ENCODE measurements at places on chromosomes 7 and 10.
A peak's percentile ranks its signal among the peaks of the same experiment; 100 is the strongest.

DNA sequence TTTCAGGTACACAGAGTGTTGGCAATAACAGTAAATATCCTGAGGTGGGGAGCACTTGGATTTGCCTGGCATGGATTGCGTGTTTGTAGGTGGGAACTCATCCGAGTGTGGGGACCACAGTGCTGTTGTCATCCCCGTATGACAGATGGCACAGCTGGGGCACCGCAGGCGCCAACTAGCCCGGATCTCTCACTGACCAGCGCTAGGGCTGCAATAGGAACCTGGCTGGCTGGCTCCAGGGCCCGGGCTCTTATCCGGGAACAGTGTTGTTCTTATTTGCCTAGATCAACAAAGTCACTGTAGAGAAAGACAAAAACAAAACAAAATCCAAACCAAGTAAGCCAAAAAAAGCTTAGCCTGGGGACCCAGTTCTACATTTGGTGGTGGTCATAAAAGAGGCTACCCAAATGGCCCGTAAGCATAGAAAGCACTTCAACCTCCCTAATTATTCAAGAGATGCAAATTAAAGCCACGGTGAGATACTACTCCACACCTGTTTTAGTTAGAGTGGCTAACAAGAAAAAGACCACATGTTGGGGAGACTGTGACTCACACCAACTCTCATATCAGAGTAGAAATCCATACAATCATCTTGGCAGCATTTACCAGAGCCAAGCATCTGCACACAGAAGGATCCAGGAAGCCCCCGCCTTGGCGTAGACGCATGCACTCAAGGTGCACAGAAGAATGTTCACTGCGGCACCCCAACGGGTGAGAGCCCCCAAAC lies 27.2 kb upstream of the PFKFB3 start:
- DNase-seq: no peak

GRCh38 chr10:122458693-122459092 lies 2.7 kb upstream of the HTRA1 start:
- no peak for DNase-seq

GRCh38 chr10:97571622-97572021 lies 957 bp upstream of the ANKRD2 start:
- DNase-seq: no peak

DNA sequence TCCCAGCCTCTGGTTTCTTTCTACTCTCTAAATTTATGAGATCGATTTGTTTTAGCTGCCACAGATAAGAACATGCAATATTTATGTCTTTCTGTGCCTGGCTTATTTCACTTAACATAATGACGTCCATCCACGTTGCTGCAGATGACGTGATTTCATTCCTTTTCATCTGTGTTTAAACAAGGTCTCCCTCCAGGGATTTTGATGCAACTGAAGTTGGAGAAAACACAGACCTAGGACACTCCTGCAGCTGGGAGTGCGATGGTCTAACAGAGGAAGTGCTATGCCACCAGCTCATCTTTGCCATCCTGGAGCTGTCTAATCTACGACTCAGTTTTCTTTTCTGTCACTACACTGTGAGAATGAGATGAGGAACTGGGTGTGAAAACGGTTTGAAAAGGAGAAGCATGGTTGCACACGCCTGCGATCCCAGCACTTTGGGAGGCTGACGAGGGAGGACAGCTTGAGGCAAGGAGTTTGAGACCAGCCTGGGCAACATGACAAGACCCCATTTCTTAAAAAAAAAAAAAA lies 1.5 kb upstream of the KCTD7 start:
- DNase-seq: no peak

DNA sequence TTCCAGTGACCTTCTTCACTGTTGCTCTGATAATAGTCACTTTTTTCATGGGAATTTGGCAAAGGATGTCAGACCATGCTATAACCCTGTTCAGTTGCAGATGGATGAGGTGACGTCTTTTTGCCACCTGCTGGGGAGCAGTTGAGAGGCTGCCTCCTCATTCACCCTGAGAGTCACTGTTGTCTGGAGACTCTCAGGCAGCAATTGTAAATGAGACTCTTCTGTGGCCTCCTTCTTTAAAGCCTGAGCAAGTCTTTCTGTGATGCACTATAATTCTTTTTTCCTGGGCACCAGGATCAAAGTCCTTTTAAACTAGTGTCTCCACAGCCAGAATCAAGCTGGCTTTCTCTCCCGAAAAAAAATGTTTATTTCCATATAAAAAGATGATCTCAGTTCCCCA lies 345.1 kb downstream of the ARL4A start:
- no peak for DNase-seq

DNA sequence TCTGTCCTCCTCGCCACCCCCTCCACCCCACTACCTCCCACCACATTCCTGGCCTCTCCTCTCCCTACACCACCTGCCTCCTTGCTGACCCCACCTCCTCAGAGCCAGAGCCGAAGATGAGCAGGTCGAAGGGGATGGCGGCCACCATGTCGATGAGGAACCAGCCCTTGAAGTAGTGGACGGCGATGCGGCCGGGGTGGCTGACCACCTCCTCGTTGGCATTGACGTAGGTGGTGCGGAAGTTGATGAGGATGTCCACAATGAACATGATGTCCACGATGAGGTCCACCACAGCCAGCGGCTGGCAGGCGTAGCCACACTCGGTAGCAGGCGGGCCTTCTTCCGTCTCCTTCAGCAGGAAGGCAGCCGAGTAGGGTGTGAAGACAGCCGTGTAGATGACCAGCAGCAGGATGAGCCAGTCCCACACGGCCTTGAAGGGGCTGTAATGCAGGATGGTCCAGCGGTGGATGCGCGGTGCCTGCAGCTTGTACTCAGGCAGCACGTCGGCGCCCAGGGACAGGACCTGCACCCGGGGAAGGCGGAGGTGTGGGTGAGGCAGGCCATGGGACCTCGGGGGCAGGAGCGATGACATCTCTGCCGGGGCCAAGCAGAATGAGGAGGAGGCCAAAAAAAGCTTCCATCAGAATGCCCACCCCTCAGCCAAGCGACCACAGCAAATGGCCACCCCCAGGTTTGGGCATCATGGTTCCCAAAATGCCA lies 25.6 kb downstream of the KCNH2 start:
- no peak for DNase-seq

DNA sequence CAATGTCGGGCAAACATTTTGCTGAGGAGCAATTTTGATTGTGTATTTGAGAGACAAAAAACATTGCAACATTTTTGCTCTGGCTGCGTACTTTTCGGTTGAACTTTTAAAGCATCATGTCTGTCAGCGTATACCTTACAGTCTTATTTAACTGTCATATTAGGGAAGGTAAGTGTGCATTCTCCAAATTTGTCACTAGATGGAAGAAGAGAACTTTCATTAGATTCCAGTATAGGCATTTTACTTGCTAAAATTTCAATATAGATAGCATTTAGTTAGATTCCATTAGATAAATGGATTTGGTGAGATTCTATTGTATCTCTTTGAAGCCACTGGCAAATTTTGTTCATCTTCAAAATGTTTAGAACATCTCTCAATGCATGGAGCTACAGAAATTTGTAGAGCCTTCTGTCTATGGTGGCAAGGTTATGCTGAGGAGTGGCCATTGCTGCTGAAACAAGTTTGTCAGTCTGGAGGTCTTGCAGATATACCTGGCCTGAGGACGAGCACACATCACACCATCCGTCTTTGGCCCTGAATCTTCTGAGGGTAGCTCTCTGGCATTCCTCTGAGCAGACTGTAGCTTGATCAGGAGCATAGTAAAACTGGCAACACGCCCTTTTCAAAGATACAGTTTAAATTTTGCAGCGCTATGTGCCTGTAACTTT lies 437.5 kb upstream of the MBL2 start:
- no peak for DNase-seq

GRCh38 chr7:99638731-99639130 lies 22.0 kb downstream of the ZSCAN25 start:
- no peak for DNase-seq

GRCh38 chr10:74071157-74071556 lies 73.2 kb downstream of the VCL start:
- no peak for DNase-seq

DNA sequence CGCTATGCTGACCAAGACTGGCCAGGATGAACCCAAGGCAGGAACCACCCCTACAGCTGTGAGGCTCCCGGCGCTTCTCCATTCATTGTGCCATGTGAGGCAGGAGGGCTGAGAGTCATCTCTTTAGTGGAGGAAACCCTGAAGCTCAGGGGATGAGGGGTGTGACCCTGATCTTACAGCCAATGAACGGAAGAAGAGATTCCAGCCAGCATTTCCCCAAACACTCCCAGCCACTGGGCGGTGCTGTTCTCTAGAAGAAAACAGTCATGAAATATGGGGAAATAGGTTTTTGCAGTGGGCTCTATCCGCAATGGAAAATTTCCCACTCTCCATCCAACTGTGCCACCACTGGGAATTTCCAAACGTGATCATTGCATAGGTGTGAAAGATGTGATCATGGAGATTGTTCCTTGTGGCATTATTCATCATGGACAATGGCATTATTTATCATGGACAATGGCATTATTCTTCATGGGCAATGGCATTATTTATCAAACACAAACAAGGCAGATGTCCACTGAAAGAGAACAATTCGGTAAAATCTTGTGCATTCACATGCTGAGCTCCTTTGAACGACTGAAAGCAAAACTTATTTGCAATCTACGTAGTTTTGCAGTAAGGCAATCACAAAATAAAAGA lies 14.0 kb upstream of the SLC18A2 start:
- DNase-seq: no peak

DNA sequence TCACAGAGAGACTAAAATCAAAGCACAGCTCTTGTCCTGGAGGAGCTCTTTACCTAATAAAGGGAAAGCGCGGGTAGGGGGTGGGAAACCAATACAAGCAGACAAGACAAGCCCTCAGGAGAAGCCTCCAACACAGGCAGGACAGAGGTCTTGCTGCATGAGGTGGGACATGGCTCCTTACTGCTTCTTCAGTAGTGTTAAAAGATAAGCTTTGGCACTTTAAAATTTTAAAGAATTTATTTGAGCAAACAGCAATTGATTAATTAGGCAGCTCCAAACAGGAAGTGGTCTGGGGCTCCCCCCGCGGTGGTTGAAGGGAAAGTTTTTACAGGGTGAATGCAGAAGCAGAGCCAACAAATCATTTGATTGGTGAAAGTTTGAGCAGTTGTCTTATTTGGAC lies 50.3 kb upstream of the MACC1 start:
- no peak for DNase-seq

DNA sequence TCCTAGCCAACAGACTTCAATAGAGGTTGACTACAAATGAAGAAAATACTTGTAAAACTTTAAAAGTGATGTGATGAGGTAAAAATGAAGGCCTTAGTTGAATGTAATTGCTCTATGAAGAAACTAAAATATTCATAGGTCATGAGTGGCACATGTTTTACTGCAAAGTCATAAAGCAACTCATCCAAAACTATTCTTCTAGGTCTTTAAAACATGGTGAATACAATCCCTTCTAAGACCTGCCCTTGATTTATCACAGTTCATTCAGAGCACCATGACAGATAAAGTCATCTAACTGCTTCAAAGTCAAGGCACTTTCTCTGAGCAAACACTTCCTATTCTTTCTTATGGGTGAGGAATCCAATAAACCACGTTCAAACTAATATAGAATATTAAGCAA lies 713.5 kb downstream of the SORCS1 start:
- no peak for DNase-seq

DNA sequence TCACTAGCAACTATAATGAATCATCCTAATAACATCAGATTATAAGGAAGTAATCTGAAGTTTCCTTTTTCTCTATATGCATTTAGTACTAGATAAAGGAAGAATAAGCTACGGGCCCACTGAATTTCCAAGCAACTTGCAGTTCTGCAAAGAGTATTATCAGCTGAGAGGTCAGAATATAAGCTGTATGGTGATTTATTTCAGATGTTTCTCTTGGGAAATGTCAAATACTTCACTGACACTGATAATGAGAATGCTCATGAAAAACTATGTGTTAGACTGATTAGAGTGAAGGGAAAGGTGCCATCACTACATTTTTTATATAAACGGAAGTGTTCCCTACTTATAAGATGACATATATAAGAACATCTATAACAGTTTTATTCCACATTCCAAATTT lies 251.2 kb upstream of the HGF start:
- DNase-seq: no peak

- DNase-seq: no peak
Observed at GRCh38 chr7:131151034-131151433, 176.6 kb upstream of the MKLN1 start.

DNA sequence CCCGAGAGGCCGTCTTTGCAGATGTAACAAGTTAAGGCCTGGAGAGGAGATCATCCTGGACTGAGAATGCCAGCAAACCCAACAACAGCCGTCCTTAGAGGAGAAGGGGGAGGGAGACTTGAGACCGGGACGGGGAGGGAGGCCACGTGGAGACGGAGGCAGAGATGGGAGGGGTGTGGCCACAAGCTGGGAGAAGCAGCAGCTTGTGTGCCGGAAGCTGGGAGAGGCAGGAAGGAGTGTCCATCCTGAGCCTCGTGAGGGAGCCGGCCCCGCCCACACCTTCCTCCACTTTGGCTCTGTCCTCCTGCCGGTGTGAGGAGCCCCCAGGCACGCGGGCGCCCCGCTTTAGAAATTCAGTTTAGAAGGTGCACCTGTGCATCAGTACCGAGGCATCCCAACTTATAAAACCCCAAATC lies 95.7 kb downstream of the DNAJB6 start:
- no peak for DNase-seq

GRCh38 chr10:133257489-133258065 lies 19.1 kb downstream of the ADAM8 start:
- DNase-seq: no peak

GRCh38 chr10:11180228-11180627 lies 162.6 kb downstream of the CELF2 start:
- peak; percentile 53 for DNase-seq

- DNase-seq: no peak
Observed at GRCh38 chr10:96082153-96082552, 38.8 kb downstream of the CCNJ start.

DNA sequence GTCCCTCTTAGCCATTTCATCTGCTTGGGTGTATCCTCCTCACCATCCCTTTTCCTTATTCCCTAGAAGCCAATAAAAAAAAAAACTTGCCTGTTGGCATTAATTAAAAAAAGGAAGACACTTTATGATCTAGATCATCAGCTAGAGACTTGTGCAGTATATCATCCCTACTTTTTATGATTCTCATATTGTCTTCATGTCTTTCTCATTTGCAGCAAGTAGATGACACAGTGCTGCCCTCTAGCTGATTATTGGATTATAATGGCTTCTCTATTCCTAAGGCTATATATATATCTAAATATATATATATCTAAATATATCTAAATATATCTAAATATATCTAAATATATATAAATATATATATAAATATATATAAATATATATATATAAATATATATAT lies 272.4 kb upstream of the LRGUK start:
- no peak for DNase-seq

GRCh38 chr7:45215601-45216062 lies 58.0 kb downstream of the RAMP3 start:
- no peak for DNase-seq

- no peak for DNase-seq
Observed at GRCh38 chr7:83547526-83547925, 101.4 kb downstream of the SEMA3E start.

DNA sequence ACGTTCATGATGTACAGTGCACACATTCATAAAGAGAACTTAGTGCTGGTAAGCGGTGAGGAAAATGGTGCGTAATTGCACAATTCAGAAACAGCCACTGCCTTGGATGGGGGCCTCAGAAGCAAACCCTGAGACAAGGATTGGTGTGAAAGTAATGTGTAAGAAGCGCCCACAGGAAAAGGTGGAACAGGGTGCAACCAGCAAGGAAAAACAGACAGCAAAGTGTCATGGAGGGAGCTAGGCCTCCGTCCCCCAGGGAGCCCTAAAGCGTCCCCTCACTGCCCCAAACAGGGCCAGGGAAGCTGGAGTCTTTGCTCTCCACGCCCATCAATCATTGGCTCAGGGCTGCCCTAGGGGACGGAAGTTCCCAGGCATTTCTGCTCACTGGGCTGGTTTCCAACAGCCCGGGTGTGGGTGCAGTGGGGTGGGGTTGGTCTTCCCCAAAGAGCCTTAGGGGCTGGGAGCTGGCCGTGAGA lies 9.6 kb upstream of the C10orf105 start:
- DNase-seq: no peak
